ENCODE measurements at places on chromosomes 16 and 17.
A peak's percentile ranks its signal among the peaks of the same experiment; 100 is the strongest.

- DNase-seq, result peak; percentile 87
Measured at GRCh38 chr17:72407336-72407909, 286.6 kb downstream of the SOX9 start.

DNA sequence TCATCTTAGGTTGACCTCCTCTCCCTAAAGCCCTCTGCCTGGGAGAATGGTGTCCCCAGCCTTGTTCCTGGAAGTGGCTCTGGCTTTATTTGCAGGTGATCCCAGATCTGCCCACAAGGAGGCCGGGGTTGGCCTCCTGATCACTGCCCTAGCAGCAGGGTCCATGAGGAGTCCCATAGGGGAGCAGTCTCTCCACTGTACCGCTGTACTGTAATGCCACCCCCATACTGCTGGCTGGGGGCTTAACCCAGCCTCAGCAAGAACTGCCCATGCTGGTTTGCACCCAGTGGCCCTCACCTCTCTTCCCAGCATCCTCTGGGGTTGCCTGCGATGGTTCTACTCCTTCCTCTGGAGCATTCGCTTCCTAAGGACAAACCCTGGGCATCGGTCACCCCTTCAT is 39.1 kb downstream of the PSME3IP1 start:
- peak; percentile 44 for DNase-seq

- DNase-seq, result no peak
Measured at GRCh38 chr17:29835435-29836351, 94.3 kb downstream of the SSH2 start.

GRCh38 chr16:354291-354881 is 1.9 kb upstream of the AXIN1 start:
- no peak for DNase-seq

DNA sequence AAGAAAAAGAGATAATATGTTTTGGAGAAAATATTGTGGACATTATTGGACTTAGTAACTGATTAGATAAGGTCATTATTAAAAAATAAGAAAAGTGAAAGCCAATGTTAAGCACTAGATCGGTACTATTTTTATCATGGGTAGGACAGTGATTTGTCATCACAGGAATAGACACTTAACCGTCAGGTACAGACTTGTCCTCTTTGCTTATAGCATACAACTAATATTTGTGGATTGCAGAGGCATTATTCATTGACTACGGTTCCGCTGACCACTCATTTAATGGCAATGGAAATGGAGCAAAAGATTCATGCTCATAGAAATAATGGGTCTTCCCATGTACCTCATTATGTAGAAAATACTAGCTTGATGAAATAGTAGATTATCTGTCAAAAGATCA is 596.3 kb upstream of the CA10 start:
- no peak for DNase-seq

DNA sequence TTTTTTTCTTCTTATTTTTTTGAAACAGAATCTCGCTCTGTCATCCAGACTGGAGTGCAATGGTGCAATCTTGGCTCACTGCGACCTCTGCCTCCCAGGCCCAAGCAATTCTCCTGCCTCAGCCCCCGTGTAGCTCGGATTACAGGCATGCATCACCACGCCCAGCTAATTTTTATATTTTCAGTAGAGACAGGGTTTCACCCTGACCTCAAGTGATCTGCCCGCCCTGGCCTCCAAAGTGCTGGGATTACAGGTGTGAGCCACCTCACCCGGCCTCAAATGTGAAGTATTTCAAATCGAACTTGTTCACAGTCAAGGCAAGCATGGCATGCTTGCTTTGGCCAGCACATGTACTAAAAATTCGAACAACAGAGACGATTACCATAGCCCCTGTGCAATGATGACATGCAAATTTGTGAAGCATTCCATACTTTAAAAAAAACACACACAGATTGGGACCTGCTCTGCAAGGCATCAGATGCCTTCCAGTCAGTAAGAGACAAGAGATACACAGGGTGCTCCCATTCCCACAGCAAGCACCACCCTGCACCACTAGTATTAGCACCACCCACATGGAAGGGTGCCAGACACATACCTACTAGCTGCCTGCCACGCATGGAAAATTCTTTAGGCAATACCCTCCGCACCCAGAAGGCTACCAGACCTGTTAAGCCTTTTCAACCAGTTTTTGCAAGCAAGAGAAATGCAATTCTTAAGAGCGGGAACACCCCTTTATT is 47.2 kb downstream of the ANKRD11 start:
- peak; percentile 72 for DNase-seq

DNA sequence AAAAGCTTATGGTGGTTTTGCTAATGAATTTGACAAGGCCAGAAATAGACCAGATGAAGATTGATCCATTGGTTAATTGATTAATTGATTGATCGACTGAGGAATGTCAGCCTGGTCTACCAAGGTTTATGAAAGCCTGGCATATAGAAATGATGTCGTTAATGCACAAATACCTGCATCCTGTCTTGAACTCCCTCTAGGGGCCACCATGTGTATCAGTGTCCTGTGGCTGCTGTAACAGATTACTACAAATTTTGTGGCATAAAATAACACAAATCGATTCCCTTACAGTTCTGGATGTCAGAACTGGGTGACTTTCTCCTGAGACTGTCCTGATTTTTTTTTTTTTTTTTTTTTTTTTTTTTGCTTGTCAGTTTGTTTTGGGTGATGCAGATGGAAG is 553.2 kb downstream of the MAF start:
- no peak for DNase-seq

DNA sequence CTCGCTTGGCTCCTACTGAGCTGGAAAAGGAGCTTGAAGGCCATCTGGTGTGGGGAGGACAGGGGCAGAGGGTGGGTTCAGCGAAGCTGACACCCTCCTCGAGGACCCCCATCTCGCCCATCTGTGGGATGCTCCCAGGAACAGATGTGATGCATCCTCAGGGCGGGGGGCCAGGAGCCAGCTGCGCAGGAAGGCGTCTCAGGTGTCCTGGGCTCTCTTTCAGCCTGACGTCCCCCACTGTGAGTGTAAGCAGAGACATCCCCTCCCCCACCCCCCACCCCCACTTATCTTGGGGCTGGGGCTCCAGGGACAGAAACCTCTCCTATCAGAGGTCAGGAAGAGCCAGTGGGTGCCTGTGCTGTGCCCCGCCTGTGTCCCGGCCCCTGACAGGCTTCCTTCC is 16.2 kb downstream of the KIF19 start:
- DNase-seq, result no peak

GRCh38 chr17:47358652-47359051 is 34.9 kb downstream of the EFCAB13 start:
- DNase-seq, result no peak

GRCh38 chr17:5950878-5951277 is 119.3 kb upstream of the WSCD1 start:
- DNase-seq, result no peak

- no peak for DNase-seq
Measured at GRCh38 chr17:38717139-38717745, 12.2 kb downstream of the MLLT6 start.

- DNase-seq, result no peak
Measured at GRCh38 chr17:58246104-58246740, 7.8 kb downstream of the LPO start.

DNA sequence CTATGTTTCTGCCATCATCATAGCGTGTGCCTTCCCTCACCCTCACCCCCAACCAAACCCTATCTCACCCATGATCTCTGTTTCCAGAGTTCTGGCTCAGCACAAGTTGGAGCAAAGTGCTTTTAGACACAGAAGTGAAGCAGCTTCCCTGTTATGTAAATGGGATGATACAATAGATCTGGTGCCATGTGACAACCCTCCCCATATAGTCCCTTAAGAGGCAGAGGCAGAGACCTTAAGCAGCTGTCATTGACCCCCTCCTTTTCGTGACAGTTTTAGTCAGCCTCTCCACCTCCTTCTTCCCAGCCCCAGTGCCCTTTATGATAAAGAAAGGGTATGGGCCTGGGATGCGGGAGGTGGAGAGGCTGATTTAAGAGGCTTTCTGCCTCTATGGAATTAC is 40.3 kb upstream of the MED13 start:
- no peak for DNase-seq

DNA sequence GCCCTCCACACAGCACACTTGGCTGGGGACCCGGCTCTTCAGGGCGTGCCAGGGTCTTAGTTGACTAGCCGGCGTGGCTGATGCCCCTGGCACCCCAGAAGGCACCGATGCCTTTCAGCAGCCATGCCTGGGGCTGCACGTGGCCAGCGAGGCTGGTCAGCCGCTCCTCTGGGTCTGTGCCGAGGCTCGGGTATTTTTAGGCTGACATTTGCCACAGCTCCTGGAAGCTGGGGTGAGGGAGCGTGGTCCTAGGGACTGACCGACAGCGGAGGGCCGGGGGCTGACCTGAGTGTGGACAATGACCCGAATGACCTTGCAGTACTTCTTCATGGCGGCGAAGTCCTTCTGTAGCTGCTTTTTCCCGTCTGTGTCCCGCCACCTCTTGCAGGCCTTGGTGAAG is 3.9 kb downstream of the RPL3L start:
- no peak for DNase-seq

DNA sequence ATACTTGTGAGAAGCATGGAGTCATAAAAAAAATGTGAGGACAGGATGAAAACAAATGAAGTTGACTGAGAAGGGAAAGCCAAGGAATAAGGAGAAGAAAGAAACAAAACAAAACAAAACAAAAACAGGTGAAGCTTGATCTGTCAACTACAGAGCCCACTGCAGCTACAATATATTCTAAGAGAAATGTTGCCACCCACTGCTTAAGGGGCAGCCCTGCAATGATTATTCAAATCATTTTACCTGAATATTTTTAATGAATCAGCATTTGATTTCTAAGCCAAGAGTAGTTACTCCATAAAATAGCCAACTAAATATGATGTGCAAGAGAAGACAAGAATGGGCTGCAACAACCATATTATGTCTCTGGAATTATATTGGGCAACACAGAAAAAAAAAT is 252.0 kb upstream of the KIF2B start:
- no peak for DNase-seq

DNA sequence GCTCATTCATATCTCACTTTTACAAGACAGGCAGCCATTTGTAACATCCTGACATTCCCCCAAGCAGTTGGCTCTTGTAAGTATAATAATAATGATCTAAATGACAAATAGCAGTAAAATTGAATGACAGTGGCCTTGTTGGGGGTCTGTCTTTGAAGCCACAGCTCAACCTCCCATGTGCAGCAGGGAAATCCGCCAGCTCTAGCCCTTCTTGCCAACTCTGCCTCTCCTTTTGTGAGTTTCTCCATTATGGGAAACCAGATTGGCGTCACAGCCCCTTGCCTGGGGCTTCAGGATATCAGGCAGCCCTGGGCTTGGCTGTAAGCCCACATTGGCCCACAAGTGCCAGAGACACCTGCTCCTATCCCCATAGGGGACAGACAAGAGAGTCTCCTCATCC is 70.4 kb upstream of the CACNG5 start:
- peak; percentile 86 for DNase-seq

- no peak for DNase-seq
Measured at GRCh38 chr17:15087946-15088345, 177.2 kb downstream of the PMP22 start.

GRCh38 chr16:74874123-74874522 is 99.5 kb upstream of the FA2H start:
- DNase-seq, result no peak

DNA sequence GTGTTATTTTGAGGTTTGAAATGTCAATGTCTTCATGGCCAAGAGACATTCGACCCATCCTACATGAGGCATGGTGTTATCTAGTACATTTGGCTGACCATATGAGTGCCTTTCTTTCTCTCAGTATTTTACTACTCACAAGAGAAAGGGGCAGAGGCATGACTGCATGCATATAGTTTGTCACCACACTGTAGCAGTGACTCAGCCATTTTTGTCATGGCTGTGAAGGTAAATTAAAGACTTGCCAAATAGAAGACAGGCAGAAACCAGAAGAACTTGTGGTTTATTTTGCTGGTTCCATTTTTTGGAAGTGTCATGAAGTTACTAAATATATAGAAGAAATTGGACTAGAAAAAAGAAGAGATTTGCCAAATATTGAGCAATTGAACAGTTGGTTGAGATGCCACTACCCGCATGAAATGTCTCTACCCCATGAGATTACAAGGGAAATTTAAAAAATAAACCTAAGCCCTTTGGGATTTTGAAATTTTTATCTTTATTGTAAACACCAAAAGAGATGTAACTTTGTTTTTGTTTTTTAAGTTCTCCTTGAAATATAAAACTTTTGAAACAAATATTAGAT is 170.3 kb downstream of the CHD9 start:
- no peak for DNase-seq

DNA sequence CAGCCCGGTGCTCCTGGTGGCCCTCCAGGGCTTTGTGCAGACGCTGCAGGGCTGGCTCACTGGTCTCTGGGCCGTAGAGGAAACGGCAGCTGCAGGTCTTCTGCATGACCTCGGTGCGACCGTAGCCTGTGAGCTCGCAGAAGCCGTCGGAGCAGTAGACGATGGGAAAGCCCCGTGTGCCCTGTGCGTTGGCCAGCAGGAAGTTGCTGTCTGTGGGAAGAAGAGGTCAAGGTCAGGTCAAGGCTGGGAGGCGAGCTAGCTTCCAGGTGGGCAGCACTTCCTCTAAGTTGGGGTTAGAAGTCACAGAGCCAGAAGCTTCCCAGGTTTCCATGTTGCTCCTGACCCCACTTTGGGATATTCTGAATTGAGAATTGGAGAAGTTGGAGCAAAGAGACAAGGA is 2.1 kb downstream of the KCNH4 start:
- no peak for DNase-seq

DNA sequence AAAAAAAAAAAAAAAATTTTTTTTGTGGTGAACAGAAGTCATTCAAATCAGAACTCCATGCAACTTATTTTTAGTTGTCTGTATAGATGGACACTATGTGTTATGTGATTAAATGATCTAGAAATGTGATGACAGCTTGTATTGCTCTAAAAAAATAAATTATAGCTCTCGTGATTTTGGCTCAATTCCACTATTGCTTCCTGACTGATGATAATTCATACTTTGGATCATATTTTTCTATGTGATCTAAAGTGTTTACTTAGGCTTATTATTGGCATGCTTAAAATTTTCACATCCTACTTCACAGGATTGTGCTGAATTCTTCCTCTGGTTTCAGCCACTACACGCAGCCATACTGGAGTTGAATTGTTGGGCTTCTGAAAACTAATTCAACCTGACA is 76.8 kb downstream of the RPGRIP1L start:
- no peak for DNase-seq

- no peak for DNase-seq
Measured at GRCh38 chr17:58493506-58493905, 5.3 kb upstream of the HSF5 start.

DNA sequence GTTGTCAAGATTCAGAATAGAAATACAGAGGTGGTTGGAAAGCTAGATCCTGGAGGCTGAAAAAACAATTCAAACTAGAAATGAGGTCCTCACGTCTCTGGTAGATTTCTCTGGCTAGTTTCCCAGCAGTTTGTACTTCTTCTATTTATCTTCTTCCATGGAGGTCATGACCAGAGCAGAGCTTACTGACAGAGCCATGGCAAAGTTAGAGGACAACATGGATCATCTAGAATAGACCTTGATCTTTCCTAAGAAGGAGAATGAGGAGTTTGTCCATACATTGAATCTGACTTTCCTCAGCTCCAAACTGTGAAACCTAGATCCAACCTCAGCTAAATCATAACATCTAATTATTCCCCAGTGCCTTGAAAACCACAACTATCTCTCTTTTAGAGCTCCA is 900.8 kb upstream of the GOT2 start:
- no peak for DNase-seq

- DNase-seq, result no peak
Measured at GRCh38 chr16:58459344-58460218, 40.4 kb upstream of the NDRG4 start.

- peak; percentile 37 for DNase-seq
Measured at GRCh38 chr17:58969156-58969555, 137.5 kb downstream of the TRIM37 start.

- DNase-seq, result no peak
Measured at GRCh38 chr16:88585269-88585668, 15.1 kb downstream of the ZC3H18 start.
